Aorta (tissue), 5 donors: ENCODE measurements at places on chromosomes 6 and 20. TPM values are rescaled to one million over a fixed set of nuclear protein-coding genes. Genes with fewer than 3 reads are reported as not detected.

ADTRP gene
- 1.2 TPM for total RNA-seq

- H3K4me1 ChIP-seq, result no peaks in the 10 kb centered on the region
- no peak overlapping the region for H3K27ac ChIP-seq
- no peak overlapping the region for H3K4me3 ChIP-seq
- DNase-seq, result no peak
- no peaks in the 10 kb centered on the region for H3K27me3 ChIP-seq
- H3K36me3 ChIP-seq, result no peaks in the 10 kb centered on the region
Observed at GRCh38 chr6:41023114-41023513, 15.9 kb downstream of the UNC5CL start.

- no peak overlapping the region for H3K4me3 ChIP-seq
- H3K27me3 ChIP-seq, result no peaks in the 10 kb centered on the region
- H3K36me3 ChIP-seq, result no peaks in the 10 kb centered on the region
Observed at GRCh38 chr20:22763257-22763906, 179.0 kb upstream of the FOXA2 start.

POPDC3 gene
- total RNA-seq, result not detected

DNA sequence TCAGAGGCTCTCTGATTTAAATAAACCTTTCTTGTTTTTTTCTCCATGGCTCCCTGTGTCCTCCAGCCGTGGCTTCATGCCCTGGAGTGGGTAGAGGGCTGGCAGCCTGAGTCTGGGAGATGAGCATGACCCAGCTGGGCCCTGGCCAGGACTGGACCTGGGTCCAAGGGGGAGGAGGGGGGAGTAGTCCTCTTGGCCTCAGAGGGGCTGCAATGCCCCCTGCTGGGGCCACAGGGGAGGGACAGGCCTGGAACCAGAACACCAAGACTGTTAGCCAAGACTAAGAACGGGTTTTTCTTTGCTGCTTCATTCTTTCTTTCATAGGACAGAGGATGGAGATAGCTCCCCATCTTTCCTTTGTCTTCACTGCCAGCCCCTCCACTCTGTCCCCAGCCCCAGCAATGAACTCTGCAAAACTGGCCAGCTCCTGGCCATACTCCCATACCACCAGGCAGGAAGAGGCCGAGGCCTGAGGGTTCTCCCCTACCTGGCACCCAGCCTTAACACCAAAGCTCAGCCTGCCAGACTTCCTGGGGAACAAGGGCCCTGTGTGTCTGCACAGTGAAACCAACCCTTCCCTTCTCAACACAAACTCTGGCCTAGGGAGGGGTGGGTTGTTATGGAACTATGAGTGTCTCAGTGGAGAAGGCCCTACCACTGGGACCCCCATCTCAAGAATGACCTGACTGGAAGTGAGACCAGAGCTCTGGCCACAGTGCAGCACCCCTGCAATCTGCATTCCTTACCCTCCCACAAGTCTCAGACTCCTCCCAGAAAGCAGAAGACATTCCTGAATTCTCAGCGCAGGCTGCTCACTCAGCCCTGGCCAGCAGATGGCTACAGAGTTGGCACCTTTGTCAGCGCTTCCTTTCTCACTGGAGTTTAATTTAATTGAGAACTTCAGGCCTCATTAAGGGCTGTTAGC lies 11.0 kb downstream of the SLC29A1 start:
- DNase-seq, result peak; percentile 94
- no peaks in the 10 kb centered on the region for H3K4me1 ChIP-seq
- no peaks in the 10 kb centered on the region for H3K27me3 ChIP-seq
- no peak overlapping the region for H3K4me3 ChIP-seq
- H3K27ac ChIP-seq, result peak overlapping the region; percentile 62
- peaks cover 2% of the 10 kb centered on the region for H3K36me3 ChIP-seq

GRCh38 chr6:43196337-43196736 lies 14.3 kb downstream of the CUL9 start:
- H3K36me3 ChIP-seq, result peaks cover 19% of the 10 kb centered on the region
- H3K4me1 ChIP-seq, result no peaks in the 10 kb centered on the region
- DNase-seq, result no peak
- H3K4me3 ChIP-seq, result no peak overlapping the region
- no peaks in the 10 kb centered on the region for H3K27me3 ChIP-seq
